ENCODE measurements at places on chromosomes 6 and 20.
A peak's percentile ranks its signal among the peaks of the same experiment; 100 is the strongest.

DNA sequence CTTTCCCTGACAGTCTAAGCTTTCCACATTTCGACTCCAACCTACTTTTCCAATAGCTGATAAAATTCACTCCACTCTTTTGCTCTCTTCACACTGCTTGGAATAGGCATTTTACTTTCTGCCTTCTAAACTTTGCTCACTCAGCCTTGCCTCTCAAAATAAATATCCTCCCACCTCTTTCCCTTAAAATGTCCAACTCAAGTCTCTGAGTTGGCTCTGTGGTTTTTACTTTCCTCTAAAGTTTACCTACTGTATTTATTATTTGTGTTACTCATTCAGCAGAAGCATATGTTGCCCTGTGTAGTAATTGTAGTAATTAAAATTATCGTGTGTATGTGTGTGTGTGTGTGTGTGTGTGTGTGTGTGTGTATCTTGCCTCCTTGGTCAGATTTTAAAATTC, 20.0 kb upstream of the CDYL start:
- DNase-seq: no peak

DNA sequence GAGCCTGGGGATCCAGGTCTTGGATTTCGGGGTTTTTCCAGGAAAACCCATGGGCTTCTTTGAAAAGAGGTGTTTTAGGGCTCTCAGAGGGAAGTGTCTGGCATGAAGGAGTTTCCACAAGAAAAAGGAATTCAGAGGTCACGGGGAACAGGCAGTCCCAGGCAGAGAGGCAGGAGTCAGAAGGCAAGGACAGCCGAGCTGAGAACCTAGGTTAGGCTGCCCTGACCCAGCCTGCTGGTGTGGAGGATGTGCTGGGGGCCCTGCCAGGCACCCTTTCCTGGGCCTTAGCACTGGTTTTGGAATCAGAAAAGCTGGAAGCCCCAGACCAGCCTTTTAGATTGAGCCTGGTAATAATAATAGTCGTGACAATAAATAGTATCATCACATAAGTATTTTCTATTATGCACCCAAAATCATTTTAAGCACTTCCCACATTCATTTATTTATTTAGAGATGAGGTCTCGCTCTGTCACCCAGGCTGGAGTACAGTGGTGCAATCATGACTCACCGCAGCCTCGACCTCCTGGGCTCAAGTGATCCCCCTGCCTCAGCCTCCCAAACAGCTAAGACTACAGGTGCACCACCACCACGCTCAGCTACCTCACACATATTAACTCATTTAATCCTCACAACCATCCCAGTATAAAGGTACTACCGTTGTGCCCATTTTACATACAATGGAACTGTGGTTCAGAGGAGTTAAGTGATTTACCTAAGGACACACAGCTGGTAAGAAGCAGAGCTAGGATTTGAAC, 19.9 kb downstream of the TGM2 start:
- DNase-seq: no peak

GRCh38 chr20:4740774-4741431, 19.2 kb downstream of the PRND start:
- DNase-seq: peak; percentile 50

DNA sequence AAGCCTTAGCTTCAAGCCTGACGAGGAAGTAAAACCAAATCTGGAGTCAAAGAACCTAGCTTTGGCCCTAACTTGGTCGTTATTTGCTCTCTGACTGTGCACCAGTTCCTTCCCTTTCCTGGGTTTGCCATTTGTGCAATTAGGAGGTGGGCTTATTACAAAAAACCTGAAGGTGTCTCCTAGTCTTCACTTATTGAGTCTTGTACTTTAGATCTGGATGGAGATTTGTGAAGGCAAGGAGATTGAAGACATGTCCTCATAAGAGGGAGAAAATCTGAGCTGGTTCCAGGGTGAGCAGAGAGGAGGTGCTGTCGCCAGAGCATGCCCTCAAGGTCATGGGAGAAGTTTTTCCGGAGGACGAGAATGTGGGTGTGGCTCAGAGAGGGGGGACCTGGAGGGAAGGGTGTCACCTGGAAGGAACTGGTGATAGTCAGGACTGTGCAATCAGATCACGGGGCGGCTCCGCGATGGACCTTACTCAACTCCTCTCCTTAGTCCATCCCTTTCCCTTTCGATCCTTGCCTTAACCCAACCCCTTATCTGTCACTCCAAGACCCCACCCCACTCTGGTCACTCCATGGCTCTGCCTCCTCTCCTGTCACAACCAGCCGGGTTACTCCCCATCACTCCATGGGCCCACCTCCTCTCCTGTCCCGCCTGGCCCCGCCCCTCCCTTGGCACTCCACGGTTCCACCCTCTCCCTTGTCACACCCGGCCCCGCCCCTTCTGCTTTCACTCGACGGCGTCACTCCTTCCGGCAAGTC, 588 bp upstream of the ACSS2 start:
- no peak for DNase-seq

- DNase-seq: no peak
These were observed 1.1 kb downstream of the DEF6 start for GRCh38 chr6:35298625-35299140.

- peak; percentile 48 for DNase-seq
These were observed 9.2 kb downstream of the SLCO4A1 start for GRCh38 chr20:62651285-62652021.

GRCh38 chr6:43505718-43506117, 4.4 kb downstream of the LRRC73 start:
- DNase-seq: no peak

Data from stimulated activated CD8-positive, alpha-beta memory T cell treated with anti-CD3 and anti-CD28 coated beads, Interleukin-7, amount 100 ng/mL, for 24 hours (primary cell).